Tongue (tissue), 3 donors: ENCODE measurements at places on chromosomes 4 and X.

- no peak for DNase-seq
Measured at GRCh38 chr4:85741921-85742591, 267.1 kb downstream of the ARHGAP24 start.

DNA sequence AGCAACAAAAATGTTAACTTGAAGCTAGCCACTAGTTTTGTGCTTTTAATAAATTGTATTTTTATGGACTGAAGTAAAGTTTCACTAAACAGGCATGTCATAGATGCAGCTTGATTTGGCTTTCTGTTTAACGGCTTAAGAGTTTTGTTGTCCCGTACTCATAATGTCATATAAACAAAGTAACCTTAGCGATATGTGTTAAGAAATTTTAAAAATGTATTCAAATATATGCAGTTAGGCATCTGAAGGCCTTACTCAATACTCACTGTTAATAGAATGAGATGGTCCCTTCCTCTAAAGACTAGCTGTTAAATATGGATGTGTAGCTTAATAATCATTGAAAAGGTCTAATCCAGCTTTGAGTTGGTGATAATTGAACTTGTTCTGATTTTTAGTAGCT is 1.0 kb upstream of the SCLT1 start:
- DNase-seq = no peak

GRCh38 chr4:10085386-10085785 is 31.2 kb downstream of the WDR1 start:
- no peak for DNase-seq

DNA sequence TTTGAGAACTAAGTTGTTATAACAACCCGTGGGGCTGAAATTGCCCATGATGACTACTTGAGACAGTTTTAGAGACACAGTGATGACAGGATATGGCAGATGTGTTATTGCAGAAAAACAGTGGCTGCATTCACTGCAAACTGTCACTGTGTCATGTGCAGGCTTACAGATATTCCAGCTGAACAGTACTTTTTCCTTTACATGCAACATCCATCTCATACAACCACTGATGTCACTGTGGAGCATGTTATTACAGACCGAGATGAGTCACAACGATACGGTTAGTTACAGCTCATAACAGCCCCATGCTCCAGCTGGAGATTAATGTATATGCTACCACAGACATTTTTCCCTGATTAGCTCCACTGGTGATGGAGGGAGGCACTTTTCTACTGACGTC is 207.4 kb downstream of the TMA16 start:
- DNase-seq = peak; percentile 61
